ENCODE measurements at places on chromosomes 3 and 15.

DNA sequence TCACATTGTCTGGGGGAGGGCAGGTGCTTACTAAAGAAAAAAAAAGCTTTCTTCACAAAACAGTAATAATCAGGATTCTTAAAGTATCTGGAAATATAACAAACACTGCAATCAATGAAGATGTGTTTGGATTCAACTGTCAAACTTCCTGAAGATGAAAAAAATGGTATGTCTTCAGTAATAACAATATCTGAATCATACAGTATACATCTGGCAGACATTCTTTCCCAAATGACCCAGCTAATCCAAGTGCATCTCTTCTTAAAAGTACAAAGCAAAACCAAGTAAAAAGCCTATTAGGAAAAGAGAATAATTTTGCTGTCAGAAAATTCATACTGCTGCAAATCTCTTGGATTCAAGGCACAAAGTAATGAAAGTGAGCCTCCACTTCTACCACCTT, 145.0 kb upstream of the MCTP2 start:
- DNase-seq = no peak

DNA sequence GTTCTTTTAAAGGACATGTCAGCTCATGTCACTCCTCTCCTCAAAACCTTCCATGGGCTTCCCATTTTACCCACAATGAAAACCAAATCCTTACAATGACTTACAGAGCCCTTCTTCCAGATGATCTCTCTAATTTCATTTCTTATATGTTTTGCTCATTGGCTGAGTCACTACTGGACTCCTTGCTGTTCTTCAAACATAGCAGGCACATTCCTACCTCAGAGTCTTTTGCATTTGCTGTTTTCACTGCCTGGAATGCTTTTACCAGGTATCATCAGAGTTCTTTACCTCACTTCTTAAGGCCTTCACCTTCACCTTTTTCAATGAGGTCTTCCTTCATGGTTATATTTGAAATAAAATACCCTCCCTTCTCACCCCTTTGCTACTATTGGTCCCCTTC, 57.3 kb downstream of the NECTIN3 start:
- no peak for DNase-seq

- DNase-seq = no peak
These were observed 20.2 kb upstream of the DIPK2A start for GRCh38 chr3:143951351-143951971.

DNA sequence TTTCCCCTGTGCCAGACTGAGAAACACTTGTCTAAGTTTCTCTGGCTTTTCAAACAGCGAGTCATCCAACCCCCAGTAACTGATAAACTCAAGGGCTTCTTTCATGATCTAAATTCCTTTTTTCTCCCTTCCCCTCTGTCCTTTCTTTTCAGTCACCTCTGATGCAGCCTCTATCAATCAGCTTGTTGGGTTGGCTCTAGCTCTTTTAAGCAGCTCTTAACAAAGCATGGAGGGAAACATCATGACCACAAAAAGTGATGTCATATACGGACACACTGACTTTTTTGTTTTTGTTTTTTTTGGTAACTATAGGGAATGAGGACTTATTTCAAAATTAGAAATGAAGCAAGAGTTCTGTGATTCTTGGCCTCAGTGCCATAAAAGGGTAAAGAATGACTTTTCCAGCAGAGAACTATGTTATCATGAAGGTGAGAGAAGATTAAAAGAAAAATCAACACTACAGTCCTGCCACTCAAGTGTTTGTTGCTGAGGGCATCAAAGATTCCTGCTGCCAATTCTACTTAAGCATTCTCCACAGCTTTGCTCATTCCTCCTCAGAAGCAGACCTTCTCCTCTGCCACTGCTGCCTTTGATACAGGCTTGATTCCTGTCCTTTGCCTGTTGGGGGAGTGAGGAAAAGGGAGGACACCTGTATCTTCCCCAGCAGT, 457.0 kb upstream of the ONECUT1 start:
- DNase-seq = no peak

GRCh38 chr3:116474032-116474780, 28.9 kb upstream of the LSAMP start:
- no peak for DNase-seq

DNA sequence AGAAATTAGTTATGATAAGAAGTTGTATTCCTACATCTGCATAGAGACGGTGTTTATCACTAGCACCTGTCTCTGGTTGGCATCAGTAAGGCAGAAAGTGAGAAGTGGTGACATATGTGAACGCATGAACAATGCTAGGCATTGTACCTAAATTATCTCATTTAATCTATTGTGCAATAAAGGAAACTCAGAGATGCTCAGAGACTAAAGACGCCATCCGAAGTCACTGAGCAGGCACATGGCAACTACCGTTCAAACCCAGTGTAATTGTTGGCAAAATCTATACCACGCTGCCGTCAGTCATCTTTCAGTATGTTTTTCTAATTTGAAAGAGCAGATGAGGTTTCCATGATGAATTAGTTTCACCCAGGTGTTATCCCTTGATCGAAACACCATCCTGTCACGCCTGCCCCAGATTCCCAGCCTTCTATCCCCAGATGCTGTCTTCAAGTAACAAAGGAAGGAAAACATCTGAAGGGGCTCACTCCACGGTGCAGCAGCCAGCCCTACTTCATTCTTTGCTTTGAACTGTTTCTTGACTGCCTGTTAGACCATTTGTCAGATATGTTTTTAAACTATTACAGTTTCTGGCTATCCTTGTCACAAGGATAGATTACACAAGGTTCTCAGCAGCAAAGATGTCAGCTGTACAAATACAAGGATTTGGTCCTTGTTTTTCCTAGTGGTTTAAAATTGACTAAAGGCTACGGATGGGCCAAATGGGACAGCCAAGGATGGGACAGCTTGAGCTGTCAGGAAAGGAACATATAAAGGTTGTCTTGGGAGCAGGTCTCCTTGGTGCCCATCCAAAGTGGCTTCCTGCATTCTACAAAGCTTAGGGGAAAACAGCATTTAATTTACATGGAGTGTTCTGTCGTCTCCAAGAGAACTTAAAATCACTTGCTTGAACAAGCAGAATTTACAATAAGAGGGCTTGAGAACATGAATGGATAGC, 99.1 kb downstream of the TMEM108 start:
- no peak for DNase-seq

- DNase-seq = no peak
These were observed 31.6 kb upstream of the ZNF770 start for GRCh38 chr15:35019404-35020327.

- DNase-seq = no peak
These were observed 31.1 kb upstream of the RYR3 start for GRCh38 chr15:33279613-33280205.

- no peak for DNase-seq
These were observed 97.1 kb downstream of the MINAR1 start for GRCh38 chr15:79529157-79529785.

GRCh38 chr15:69666921-69667811, 214.5 kb downstream of the RPLP1 start:
- no peak for DNase-seq

DNA sequence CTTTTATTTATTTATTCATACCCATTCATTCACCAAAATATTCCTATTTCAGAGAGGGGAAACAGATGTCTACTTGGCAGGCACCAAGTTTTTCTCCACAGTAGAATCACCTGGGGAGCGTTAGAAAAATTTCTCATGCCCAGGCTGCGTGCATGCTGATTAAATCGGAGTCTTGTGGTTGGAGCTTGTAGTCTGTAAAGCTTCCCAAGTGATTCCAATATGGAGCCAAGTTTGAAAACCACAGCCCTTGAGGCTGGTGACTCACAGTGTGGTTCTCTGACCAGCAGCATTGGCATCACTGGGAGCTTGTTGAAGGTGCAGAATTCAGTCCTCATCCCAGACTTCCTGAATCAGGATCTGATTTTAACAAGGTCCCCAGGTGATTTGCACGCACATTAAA, 49.7 kb downstream of the PDHB start:
- no peak for DNase-seq

DNA sequence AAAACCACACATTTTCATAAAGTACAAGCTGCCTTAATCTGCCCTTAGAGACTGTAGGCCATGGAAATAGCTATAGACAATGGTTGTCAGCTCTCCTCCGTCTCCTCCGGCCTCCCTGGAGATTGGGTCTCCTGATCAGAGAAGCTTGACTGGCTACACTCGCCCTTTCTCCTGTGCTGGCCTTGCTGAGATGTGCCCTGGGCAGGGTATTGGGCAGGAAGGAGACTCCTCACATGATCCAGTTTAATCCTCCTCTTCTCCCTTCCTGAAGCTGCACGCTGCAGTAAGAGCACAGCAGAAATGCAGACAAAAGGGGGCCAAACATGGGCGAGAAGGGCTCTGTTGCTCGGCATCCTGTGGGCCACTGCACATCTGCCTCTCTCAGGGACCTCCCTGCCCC, at the start of gene SLC24A5:
TSS of gene SLC24A5 (plus strand) at position 246 of the 400 bp plus-strand sequence. CDS start at position 301, 55 bp downstream.
- DNase-seq = no peak

- no peak for DNase-seq
These were observed 199.7 kb downstream of the UACA start for GRCh38 chr15:70563561-70564095.

GRCh38 chr15:29934251-29934650, 112.0 kb upstream of the TJP1 start:
- DNase-seq = no peak

DNA sequence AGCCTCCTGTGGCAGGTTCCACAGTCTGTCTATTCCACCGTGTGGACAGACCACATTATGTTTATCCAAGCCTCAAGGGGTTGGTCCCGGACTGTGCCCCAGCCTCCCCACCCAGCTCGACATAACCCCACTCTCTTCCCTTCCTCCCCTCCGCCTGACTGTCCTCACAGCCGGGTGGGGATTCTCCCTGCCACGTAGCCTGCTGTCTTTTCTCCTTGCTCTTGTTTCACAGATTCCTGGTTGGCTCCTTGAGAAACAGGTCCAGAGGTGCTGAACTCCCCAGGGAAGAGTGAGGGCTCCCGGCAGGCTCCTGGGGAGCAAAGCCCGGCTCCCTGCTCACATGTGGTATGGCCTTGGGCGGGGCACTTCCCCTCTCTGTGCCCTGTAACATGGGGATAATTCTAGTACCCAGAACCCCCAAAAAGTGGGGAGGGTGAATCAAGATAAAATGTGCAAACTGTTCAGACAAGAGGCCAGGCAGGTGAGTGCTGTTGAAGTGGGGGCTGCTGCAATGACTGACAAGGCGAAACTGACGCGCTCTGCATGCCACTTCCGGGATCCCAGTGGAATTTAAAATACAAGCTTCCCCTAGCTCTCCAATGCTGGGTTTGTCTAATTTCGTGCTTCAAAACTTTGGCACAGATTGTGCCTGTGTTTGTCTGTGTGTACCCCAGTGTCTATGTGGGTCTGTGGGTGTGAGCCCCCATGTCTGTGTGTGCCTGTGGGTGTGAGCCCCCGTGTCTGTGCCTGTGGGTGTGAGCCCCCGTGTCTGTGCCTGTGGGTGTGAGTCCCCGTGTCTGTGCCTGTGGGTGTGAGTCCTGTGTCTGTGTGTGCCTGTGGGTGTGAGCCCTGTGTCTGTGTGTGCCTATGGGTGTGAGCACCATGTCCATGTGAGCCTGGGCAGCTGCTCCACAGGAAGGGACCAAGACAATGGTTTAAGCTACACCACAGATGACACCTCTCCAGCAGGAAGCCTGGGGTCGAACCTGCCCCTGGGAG, 160.6 kb upstream of the IQSEC1 start:
- no peak for DNase-seq

- no peak for DNase-seq
These were observed 97.7 kb downstream of the HHLA2 start for GRCh38 chr3:108394016-108394415.

DNA sequence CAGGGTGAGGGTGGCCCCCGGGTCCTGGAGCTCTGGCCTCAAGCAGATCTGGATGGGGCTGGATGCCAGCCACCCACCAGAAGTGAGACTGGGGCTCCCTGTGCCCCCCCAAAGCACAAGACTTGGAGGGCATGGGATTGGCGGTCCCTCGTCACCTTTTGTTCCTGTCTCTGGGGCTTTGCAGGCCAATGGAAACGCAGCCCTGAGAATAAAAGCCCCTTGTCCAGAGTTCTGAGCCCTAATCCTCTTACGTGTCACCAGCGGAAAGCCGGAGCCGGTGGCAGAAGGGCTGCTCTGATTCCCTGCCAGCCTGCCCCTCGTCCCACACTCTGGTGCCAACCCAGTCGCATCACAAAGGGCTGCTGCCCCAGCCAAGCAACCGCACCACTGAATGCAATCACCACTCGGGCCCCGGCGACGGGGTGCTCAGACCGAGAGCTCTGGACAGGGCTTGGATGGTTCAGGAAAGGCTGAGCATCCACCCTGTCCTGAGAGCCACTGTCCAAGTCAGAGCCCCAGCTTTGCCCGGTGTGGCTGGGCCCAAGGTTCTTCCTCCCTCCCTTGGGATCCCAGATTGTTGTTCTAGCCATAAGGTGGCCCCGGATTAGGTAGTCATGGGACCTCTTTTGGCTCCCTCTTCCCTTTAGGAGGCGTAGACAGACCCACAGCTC, 22.8 kb upstream of the ELP6 start:
- no peak for DNase-seq

GRCh38 chr15:69341356-69341755, 42.6 kb downstream of the PAQR5 start:
- no peak for DNase-seq

- no peak for DNase-seq
These were observed 6.1 kb upstream of the SCAANT1 start for GRCh38 chr3:63918321-63918720.

DNA sequence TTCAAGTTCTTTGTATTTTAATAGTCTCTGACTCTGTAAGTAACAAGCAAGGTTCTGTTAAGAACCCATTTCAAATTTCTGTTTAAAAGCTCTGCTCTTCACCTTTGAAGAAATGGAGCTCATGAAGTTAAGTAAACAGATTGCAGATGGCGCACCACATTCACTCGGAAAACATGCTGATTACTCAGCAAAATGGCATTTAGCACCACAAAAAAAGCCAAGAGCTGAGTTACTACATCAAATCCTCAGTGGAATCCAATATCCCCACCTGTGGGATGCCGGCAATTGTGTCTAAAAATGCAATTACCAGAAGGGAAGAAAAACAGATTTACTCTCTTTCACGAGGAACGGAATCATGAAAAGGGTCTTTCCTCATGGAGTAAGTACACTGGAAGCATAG, 758.0 kb downstream of the NTRK3 start:
- no peak for DNase-seq

- no peak for DNase-seq
These were observed 76.1 kb downstream of the ADAMTS17 start for GRCh38 chr15:100265641-100266035.

DNA sequence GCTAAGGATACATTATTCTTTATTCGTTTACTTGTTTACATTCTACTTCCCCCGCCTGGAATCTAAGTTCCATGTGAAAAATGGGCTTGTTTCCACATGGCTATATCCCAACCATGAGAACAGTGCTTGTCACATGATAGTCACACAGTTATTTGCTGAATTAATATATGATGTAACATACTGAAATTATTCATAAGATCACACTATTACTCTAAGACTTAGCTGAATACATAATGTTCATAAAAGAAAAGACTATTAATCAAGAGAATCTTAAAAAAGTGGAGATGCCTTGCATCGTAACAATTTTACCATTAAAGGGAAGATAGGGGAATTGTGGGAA, 6.5 kb downstream of the PBRM1 start:
- DNase-seq = no peak

- DNase-seq = no peak
These were observed 47.5 kb upstream of the CHMP2B start for GRCh38 chr3:87179642-87180041.

- no peak for DNase-seq
These were observed 27.0 kb downstream of the PSTPIP1 start for GRCh38 chr15:77021803-77022381.
